ENCODE measurements at places on chromosomes 4 and X.
A peak's percentile ranks its signal among the peaks of the same experiment; 100 is the strongest.

DNA sequence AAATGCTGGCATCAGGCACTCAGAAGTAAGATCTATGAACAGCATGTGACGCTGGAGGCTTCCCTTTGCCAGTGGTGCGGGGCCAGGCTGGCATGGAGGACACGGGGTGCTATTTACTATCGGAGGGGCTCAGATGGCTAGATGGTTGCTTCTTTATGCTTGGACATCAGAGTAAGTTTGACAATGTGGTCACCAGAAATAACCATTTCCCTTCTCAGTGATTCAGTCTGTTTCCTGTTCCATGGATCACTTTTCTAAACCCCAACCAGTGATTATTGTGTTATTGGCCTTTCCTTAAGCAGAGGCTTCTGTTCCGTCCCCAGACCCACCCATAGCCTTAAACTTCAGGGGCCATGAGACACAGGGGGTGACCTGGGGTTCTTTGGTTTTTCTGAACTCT is 55.4 kb upstream of the DHX15 start:
- no peak for DNase-seq

DNA sequence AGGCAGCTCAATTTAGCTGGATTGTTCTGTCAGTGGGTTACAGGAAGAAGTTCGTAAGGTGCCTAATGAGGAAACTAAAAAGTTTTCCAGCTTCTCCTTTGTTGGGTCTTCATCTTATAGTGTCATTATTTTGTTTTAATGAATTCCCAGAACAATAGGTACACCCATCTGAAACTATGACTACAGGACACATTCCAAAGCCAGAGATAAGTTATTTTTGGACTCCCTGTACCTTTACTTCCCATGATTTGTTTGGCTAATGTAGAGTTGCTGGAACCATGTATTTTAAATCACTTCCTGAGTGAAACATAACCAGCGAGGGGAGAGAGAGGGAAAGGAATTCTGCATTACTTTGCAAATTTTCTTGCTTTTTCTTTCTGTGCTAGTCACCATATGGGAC is 114.0 kb downstream of the CLCN5 start:
- DNase-seq: no peak

DNA sequence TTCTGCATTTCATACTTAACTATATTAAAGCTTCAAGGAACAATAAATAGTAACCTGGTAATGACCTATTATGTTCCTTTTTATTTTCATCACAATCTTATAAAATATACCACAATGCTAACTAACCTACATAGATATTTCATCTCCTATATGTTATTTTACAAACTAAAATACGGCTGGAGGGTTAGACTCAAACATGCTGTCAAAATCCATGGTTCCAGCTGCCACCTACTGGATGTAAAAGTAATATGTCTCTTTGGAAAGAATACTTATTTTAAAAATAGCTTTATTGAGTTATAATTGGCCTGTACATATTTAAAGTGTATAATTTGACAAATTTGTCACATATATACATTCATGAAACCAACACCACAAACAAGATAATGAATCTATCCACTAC is 15.0 kb downstream of the RGN start:
- DNase-seq: peak; percentile 23

GRCh38 chr4:26150948-26151347 is 169.9 kb upstream of the RBPJ start:
- peak; percentile 30 for DNase-seq

DNA sequence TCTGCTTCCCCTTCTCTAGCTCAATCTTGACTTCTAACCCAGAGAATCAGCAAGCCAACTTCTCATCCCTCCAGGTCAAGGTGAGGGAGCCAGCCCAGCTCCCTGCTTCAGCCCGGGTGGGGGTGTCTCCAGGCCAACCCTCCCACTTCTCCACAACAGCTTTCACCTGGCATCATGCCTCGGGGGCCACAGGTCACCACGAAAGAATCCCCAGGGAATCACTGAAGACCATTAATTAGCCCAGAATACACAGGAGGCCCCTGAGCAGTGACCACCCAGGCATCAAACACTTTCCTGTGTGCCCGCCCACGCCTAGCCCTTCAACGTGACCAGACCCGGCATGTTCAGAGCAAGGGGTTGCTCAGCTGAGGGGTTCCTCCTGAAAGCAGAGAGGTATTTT is 646.7 kb downstream of the BCOR start:
- DNase-seq: no peak

- no peak for DNase-seq
These were observed 25.3 kb downstream of the TSC22D3 start for GRCh38 chrX:107750263-107750662.

DNA sequence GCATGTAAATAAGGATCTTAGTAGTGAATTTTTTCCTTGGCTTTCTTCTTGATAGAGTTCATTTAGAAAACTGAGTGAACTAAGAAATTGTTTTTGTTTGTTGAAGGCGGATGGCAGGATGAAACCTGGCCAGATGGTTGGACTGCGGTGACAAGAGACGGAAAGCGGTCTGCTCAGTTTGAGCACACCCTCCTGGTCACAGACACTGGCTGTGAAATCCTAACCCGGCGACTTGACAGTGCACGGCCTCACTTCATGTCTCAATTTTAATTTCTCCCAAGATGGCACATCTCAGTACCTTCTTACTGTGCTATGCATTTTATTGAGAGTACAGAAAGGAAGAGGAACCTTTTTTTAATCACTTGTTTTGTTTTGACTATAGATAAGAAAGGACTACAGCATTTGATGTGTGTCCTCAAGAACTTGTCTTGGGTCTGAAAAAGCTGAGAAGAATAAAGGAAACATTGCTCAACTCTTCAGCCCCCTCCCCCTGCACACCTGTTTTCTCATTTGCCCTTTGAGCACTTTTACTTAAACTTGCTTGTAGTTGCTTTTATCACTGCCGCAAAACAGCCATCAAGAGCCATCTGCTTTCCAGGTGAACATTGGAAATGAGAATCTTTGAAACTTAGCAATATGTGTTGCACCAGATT is 27.4 kb downstream of the ADH5 start:
- DNase-seq: no peak

DNA sequence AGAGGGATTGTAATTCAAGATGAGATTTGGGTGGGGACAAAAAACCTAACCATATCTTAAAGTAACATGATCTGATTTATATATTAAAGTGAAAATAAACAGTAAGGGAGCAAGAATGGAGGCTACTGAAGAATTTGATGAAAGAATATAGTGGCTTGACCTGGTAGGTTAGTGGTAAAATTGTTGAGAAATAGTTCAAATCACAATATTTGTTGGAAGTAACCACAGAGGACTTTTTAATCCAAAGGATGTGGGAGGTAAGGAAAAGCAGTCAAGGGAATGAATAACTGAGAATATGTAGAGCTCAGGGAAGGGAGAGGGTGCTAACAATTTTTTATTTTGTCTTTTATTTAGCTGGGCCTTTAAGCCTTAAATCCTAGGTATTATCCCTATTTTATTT is 139.8 kb upstream of the HS3ST1 start:
- no peak for DNase-seq

- no peak for DNase-seq
These were observed 622.9 kb upstream of the DIPK2B start for GRCh38 chrX:45823536-45823935.

DNA sequence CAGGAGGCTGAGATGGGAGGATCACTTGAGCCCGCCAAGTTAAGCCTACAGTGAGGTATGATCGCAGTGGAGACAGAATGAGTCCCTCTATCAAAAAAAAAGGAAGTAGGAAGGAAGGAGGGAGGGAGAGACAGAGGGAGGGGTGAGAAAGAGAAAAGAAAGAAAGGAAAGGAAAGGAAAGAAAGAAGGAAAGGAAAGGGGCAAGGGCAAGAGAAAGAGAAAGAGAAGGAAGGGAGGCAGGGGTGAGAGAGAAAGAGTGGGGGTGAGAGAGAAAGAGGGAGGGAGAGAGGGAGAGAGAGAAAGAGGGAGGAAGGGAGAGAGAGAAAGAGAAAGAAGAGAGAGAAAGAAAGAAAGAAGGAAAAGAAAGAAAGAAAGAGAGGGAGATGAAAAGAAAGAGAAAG is 13.2 kb downstream of the ELF2 start:
- no peak for DNase-seq

DNA sequence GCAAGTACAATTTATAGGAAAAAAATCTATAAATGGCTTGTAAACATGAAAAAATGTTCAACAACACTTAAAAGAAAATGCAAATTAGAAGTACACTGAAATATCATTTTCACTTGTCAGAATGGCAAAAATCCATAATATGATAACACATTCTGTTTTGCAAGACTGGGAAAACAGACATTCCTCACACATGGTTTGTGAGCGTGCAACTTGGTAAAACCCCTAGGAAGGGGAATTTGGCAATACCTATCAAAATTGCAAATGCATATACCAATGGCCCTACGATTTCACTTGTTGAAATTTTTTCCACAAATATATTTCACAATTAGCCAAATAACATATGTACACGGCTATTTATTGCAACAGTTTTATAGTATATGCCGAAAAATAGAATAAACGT is 31.4 kb downstream of the TBC1D9 start:
- DNase-seq: no peak

DNA sequence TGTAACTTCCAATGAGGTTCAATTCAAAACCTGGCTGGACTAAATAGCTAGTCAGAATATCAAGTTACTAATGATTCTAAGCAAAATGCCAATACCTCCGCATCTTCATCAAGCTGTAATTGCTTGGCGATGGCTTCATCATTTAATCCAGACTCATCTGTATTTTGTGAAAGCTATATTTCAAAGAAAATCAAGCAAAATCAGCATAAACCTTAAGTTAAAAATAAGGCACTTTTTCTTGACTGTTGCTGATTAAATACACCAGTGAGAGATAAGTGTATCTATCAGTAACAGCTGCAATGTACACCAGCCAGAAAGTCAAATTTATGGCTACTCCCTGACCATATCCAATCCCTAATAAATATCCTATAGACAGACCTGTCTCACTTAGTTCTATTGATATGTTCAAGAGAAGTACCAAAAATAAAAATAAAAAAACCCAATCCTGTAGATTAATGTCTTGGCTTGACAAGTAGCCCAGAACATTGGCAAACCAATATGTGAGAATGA is 39.6 kb downstream of the RFC1 start:
- no peak for DNase-seq

GRCh38 chr4:85406185-85406584 is 68.8 kb upstream of the ARHGAP24 start:
- no peak for DNase-seq

DNA sequence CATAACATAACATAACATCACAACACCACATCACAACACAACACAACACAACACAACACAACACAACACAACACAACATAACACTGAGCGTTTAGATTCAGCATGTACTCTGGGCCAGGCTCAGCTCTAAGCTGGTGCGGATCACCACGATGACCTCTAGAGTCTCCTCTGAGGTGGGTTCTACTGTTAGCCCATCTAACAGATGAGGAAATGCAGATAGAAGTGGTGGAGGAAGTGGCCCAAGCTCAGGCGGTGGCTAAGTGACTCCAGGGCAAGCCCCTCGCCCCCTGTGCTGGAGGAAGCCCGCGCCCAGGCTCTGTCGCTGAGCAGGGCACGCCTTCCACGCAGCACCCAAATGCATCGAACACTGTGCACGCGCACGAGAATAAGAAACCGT is 45.3 kb upstream of the CDKN2AIP start:
- DNase-seq: no peak

DNA sequence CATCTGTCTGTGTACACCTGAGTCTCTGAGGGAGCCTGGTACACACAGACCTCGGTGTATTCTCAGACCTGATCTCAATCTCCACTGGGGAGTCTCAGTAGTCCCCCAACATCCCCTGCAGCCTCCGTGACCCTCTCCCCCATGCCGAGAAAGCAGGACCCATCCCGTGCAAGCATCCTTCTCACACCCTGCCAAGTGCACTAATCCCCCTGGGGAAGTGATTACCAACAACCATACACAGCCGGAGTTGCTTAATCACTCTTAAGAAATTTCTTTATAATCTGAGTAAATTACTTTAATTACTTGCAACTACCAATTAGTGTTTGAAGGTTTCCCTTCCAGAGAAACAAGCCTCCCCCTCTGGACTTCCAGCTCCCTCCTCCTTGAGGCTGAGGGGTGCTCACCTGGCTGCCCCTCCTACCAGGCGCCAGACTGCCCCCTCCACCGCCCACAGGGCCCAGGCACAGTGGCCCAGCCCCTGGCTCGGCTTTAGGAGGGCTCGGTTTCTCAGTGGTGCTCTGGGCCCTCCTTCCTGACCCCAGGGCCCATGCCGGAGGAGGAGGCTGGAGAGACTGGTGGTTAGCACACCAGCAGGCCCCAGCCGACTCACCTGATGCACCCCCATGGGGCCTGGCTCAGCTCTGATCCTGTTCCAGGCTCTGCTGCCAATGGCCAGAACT is 43.8 kb downstream of the PJA1 start:
- DNase-seq: no peak

GRCh38 chrX:100905620-100906019 is 23.1 kb downstream of the XKRX start:
- DNase-seq: no peak

DNA sequence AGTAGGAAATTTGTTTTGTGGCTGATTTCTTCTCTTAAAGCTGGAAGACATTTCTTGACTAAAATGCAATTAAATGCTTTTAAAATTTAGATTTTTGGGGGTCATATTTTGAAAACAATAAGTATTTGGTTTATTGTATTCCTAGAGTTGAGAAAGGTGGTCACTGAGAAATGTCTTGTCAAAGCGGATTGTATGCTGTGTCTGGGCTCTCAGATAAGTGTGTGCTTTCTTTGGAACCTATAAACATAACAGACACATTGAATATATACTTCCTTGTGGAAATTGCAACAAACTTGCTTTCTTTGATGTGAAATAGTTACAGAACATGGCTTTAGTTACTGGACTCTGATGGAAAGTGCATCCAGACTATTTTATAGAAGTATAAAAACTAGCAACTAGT is 75.4 kb downstream of the AFF1 start:
- no peak for DNase-seq

- DNase-seq: no peak
These were observed 13.7 kb downstream of the CCKAR start for GRCh38 chr4:26476545-26476944.

DNA sequence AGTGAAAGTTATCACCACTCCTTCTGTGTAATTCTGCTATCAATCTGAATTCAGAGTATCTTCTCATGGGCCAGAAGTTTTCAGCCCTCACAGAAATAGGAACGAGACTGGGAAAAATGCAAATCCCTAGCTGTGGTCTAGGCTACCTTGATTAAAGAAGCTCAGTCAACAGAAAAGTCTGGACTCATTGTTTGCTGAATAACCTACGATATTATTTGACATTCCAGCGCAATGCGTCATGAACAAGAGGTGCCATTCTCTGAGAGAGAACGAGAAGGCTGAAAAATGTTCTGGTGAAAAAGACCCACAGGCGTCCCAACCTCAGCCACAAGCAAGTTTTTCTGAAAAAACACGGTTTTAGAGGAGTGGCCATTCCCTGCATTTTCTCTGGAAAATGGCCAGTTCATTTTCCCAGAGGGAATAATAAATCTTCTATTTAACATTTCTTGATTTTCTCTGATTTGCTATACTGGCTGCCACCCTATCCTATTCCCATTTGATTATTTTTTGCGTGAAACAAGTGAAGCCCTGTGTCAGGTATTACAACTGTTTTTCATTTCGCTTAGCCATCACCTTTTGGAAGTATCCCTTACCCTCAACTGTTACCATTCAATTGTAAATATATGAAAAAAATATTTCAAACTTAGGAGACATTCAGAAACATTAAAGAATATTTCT is 1117.6 kb upstream of the PRKX start:
- DNase-seq: peak; percentile 1

Measured in RWPE1 (cell line).